ENCODE measurements at places on chromosomes 6 and 20. TPM values are rescaled to one million over a fixed set of nuclear protein-coding genes. Genes with fewer than 3 reads are reported as not detected.

Gene DCDC2
- total RNA-seq = not detected

Gene RBPJL
- not detected for total RNA-seq

Gene KCNK15
- total RNA-seq = 1.1 TPM

Gene SEL1L2
- 0.23 TPM for total RNA-seq

Gene SAPCD1
- 0.70 TPM for total RNA-seq

Gene ARMC2
- 1.9 TPM for total RNA-seq

Gene SHLD1
- total RNA-seq = 1.3 TPM

Gene HSD17B8
- total RNA-seq = 6.0 TPM

Gene GSTA3
- total RNA-seq = not detected

Gene DSP
- 1.8 TPM for total RNA-seq

Gene MROH8
- 1.1 TPM for total RNA-seq

Gene CST8
- not detected for total RNA-seq

Gene SH3BGRL2
- total RNA-seq = 1.3 TPM

Gene SLC39A7
- total RNA-seq = 195 TPM

Gene NHSL1
- 3.5 TPM for total RNA-seq

Gene WFDC13
- not detected for total RNA-seq

Gene IL17A
- not detected for total RNA-seq

Gene MOG
- not detected for total RNA-seq

Gene TCP11
- not detected for total RNA-seq

Gene BTN1A1
- total RNA-seq = not detected

Gene CALHM5
- total RNA-seq = 10.1 TPM

Gene ALDH5A1
- 1.7 TPM for total RNA-seq

Gene RAB44
- total RNA-seq = not detected

Gene UST
- 16.6 TPM for total RNA-seq

Gene RPL7L1
- 81.3 TPM for total RNA-seq

Gene HLA-G
- total RNA-seq = not detected

Gene ANKRD66
- not detected for total RNA-seq

Gene HLA-B
- 195 TPM for total RNA-seq

Gene OR10C1
- total RNA-seq = not detected

Gene TRIM10
- total RNA-seq = not detected

Gene PHACTR3
- total RNA-seq = not detected

Gene COL11A2
- total RNA-seq = 0.08 TPM

Gene CLPSL1
- not detected for total RNA-seq

Gene NSFL1C
- total RNA-seq = 15.4 TPM

Gene NR2E1
- not detected for total RNA-seq

Data from smooth muscle cell of the coronary artery (primary cell).